Head of caudate nucleus (tissue), 42 donors: ENCODE measurements at places on chromosomes 7 and 10.

DNA sequence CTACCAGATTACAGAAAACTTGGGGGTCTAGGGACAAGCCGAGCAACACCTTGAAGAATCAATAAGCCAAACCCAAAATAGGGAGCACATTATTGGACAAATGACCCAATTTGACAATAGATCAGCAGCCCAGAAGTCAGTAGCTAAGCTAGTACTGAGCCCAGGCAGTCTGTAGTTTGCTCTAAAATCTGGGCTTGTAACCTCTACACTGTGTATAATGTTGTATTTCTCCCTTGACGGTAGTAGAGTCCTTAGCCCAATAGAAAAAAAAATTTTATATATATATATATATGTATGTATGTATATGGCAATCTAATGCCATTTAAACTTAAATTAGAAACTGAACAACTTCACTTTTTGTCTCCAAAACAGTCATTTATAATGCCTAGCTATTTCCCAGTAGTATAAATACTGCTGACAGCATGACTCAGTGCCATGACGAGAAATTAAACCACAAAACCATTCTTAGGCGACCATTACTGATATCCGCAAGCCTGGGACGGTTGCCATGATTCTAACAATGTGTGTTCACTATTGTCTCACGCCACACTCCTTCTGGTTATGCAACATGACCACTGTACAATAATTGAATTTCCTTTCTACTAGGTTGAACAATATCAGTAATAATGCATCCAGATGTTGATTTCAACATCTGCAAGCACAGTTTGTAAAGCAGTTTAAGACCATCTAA lies 110.5 kb downstream of the IPMK start:
- no peak for DNase-seq

DNA sequence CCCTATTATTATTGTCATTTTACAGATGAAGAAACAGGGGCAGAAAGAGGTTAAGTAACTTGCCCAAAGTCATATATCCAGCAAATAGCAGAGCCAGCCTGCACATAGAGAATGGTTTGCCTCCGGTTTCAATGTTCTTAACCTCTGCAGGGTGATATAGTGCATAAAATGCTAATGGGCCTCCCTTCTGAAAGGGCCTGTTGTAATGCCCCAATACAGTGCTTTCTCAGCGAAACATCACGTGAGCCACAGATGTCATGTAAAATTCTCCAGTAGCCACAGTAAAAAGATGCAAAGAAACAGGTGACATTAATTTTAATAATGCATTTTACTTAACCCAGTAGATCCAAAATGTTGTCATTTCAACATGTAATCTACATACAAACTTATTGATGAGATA lies 38.1 kb downstream of the LRGUK start:
- DNase-seq, result peak; percentile 37

DNA sequence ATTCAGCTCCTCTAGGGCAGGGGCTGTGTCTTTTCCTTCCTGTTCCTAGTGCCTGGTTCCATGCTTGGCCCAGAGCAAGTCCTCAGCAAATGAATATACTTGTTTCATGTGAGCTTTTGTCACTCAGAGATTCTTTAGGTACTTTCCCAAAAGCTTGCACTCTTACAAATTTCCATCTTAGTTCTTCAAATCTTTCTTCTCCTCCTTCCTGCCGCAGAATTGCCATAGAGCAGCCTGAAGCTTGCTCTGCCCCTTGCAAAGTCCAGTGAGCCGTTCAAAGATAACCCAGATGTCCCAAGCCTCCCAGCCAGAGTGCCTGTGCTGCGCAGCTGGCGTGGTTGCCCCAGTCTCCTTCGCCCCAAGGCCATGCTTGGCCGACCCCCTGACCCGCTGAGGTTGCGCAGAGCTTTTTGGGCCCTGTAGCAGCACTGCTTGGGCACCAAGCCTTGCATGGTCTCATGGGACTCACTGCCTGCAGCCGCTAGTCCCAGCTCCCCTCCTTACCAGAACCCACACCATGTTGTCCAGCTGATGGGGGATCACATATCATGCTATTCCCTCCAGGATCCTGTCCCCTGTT lies 20.7 kb downstream of the CHST3 start:
- DNase-seq, result no peak

GRCh38 chr7:141287936-141288335 lies 214.1 kb downstream of the TMEM178B start:
- no peak for DNase-seq

- no peak for DNase-seq
Measured at GRCh38 chr7:31991846-31992245, 78.4 kb downstream of the PDE1C start.
